ENCODE measurements at places on chromosomes 6 and 20. TPM values are rescaled to one million over a fixed set of nuclear protein-coding genes. Genes with fewer than 3 reads are reported as not detected.

Gene SEL1L2
- total RNA-seq = not detected

Gene PRDM13
- not detected for total RNA-seq

Gene SSTR4
- total RNA-seq = not detected

Gene BEND6
- total RNA-seq = 11.2 TPM

Gene CGA
- total RNA-seq = not detected

Gene HNF4A
- not detected for total RNA-seq

Gene HLA-DRA
- not detected for total RNA-seq

Gene LTB
- not detected for total RNA-seq

Gene SYNGAP1
- total RNA-seq = 8.1 TPM

Gene LPA
- not detected for total RNA-seq

Gene F13A1
- not detected for total RNA-seq

Gene CLPSL1
- not detected for total RNA-seq

Gene IL17A
- not detected for total RNA-seq

Gene ZC3H12D
- 0.10 TPM for total RNA-seq

Gene COL21A1
- 51.1 TPM for total RNA-seq

Gene KCNQ5
- 0.24 TPM for total RNA-seq

Gene HLA-DQA1
- not detected for total RNA-seq

Gene KIF25
- total RNA-seq = not detected

Gene HAO1
- not detected for total RNA-seq

Gene OTOR
- total RNA-seq = not detected

Gene COL9A1
- not detected for total RNA-seq

Gene TTPAL
- 22.6 TPM for total RNA-seq

Gene OOEP
- not detected for total RNA-seq

Gene GSTA2
- not detected for total RNA-seq

Gene TSPO2
- not detected for total RNA-seq

Gene CALHM4
- total RNA-seq = not detected

Gene RUNX2
- 4.4 TPM for total RNA-seq

Gene HTR1E
- total RNA-seq = not detected

All from cardiac ventricle fibroblast (primary cell).